ENCODE measurements at places on chromosomes 3 and 15.

DNA sequence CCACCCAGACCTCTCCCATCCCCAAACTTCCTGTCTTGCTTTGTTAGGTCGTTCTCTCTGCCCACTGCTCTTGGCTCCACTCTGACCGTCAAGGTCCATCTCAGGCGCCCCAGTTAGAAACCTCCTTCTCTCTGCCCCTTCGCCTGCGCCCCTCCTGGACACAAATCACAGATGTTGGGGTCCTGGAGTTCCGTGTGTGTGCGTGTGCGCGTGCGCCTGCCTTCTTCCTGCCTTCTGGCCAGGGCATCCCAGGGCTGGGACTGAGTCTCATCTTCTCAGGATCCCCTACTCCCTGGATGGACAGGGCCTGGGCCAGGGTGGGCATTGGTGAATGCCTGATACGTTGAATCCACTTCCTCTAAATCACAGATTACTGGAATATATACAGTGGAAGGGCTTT, 869 bp downstream of the ACSBG1 start:
- DNase-seq, result no peak

DNA sequence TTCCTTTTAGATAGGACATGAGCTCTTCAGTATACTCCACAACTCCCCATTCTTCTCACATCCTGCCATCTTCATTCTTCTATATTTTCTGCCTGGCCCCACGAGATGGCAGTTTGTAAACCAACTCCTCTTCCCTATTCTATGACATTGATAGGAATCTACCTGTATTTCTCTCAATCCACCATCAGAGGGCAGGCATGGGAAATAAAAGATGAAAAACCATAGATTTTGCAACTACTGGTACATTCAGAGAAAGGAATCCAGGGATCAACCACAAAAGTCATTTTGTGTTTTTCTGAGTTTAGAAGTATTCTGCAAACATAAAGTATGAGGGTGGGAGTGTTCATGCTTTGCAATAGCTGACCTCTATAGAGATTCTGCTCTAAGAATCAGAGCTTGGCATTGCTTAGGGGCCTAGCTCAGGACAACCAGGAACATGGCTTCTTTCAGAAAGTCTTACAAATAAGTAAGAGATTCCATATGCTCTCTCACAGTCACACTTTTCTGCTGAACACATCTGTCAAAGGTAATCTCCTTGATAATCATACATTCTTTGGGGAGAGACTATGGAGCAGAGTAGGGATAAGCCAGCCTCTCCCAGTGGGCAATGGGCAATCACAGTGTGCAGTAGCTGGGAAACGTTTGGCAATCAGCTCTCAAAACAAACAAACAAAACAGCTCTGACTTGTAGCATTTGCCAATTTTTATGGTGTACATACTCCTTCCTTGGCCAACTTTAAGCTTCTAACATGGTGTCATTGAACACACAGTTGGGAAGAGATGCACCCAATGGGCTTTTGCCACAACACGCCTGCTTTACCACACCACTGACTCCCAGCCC, 43.1 kb upstream of the SLC25A36 start:
- peak; percentile 58 for DNase-seq

DNA sequence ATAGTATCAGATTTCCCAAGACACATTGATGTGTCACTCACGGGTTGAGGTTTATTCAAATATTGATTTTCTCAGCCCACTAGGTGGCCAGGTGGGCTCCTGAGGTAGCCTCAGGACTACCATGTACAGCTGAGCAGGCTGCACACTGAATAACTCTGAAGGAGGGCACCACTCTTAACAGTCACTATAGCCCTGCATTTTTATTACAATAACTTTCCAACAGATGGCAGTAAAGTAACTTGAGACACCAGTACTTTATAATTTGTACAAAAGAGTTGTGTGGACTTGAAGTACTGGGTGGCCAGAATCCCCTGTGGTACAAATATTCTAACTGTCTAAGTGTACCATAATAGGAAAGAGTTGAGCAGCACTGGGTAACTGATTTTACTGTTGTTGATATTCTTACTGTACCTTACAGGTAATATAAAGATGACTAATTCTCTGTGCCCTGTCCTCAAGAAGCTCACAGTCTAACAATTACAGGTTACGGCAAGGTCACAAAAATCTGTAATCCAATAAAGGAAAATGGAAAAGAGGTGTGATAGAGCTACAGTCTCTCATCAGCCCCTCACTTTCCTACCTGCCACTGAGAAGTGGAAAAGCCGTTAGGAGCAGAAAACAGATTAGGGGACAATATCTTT, 76.0 kb downstream of the ETFA start:
- DNase-seq, result peak; percentile 43

DNA sequence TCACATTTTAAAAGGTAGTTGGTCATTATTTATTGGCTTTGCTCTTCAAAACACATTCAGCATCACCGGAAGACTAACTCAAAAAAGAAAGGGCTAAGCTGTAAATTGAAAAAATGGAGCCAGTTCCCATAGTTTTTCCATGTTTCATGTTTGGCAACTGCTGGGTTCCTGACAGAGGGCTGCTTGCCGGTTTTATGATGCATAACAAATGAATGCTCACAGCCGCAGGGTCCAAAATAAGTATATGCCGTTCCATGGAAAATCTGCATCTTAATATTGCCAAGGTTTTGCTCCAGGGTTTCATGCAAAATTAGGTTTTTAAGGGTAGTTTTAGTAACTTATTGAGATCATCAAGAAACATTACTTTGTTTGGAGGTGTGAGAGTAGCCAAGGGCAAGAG, 15.8 kb downstream of the SLC12A1 start:
- no peak for DNase-seq

DNA sequence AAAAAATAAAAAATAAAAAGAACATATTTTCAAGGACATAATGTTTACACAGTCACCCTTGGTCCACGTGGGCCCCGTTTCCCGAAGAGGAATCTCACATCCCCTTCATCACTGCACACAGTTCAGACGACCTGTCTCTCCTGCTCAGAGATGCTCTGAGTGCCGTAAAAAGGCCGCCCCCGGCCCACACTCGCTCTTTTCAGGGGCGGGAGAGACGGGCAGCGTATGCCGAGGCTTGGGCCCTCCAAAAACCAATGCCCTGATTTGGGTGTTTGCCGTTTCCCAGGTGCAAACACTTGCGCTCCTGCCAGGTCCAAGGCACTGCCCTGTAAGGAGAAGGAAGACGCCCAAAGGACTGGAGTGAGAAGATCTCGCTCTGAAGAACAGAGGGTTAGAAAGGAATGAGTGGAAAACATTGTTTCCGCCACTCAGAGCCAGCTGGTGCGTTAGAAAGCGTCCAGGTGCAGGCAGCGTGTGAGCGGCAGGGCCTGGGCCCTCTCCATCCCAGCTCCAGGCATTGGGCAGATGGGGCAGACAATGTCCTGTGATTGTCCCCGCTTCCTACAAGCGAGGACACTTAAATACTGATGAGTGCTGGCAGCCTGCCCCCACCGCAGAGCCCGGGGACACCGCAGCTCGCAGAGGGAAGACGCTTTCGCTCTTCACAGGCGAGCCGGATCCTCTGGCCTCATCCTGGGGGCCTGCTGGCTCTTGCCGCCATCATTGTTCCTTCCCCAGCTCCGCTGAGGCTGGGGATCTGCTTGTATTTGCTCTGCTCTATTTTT, 53.2 kb downstream of the NIPA2 start:
- no peak for DNase-seq

DNA sequence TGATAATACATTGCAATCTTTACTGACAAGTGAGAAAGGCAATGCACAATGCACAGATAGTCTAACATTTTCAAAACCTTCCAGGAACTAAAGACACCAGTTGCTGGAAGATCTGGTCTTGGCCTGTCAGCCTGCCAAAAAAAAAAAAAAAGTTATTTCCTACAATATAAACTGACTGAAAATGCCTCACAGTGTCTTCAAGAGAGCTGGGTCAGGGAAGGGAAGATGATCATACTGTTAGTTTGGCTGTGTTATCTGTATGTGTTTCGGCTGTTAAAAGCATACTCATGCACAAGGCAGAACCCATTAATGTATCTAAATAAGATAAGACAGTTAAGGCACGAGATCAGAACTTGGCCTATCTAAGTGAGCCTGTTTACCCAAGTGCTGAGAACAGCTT, 673.4 kb downstream of the MECOM start:
- DNase-seq, result no peak

- DNase-seq, result peak; percentile 35
These were observed 44.0 kb downstream of the TM2D3 start for GRCh38 chr15:101608201-101608600.

DNA sequence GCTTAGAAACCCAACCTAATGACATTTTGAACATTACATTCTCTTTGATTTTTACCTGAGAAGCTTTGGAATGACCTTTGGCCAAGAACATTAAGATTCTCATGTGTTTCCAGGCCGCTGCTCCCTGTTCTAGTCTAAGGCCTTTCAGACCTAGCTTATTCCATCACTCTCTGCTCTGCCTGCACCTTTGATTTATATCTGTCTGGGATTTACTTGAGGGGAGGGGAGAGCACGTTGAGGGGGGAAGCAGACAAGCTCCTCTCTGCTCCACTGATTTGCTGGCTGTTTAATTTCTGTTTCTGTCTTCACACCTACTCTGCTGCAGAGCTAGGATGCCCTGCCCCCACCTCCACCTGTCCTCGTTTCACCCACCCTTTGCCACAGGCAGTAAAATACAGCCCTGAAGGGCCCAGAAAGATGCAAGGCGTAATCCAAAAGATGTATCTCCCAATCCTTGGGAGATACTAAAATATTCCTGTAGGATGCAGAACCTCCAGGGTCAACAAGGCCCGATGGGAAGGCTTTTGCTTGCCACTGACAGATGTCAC, 429.8 kb downstream of the EPHB1 start:
- DNase-seq, result no peak

DNA sequence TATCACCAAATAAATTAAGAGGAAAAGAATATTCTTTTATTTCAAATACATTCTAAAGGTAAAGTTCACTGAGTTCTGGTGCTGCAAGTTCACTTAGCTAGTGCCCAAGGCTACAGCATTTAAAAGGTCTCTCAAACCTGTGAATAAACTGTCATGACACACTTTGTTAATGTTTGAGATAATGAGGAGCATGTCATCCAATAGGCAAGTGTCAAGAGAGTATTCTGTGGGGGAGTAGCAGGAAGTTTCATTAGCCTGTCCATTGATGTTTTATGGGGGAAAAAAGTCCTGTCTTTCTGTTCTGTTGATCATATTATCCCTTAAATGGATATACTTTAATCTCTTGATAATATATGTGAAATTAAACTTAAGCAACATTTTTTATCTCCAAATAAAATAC, 4.0 kb downstream of the SPESP1 start:
- DNase-seq, result no peak

- no peak for DNase-seq
These were observed 153.4 kb upstream of the MCTP2 start for GRCh38 chr15:94077938-94078337.

DNA sequence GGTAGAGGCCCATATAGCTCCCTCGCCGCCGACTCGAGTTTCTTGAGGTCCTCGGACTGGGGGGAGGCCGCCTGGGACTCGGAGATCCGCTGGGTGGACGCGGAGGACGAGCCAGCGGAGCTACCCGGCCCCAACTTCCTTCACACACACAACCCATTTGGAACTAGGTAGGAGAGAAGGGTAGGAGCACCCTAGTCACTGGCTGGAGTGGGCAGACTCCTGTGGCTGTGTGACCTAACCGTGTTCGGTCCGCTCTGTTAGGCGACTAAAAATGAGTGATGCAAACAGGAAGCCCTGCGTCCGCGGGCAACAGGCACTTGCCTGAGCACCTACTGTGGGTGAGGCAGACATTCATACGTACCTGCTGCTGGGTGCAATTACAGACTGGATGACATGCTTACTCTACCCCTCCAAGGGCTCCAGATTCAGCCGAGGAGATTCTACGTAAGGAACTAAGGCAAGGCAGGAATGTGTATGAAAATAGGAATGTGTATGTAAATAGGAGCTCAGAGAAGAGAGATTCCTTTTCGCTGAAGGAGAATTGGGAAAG, 4.6 kb upstream of the SIN3A start:
- peak; percentile 71 for DNase-seq

- DNase-seq, result no peak
These were observed 30.0 kb downstream of the AP3B2 start for GRCh38 chr15:82679626-82680199.

- DNase-seq, result peak; percentile 79
These were observed 6.4 kb upstream of the ANKDD1A start for GRCh38 chr15:64905119-64905831.

DNA sequence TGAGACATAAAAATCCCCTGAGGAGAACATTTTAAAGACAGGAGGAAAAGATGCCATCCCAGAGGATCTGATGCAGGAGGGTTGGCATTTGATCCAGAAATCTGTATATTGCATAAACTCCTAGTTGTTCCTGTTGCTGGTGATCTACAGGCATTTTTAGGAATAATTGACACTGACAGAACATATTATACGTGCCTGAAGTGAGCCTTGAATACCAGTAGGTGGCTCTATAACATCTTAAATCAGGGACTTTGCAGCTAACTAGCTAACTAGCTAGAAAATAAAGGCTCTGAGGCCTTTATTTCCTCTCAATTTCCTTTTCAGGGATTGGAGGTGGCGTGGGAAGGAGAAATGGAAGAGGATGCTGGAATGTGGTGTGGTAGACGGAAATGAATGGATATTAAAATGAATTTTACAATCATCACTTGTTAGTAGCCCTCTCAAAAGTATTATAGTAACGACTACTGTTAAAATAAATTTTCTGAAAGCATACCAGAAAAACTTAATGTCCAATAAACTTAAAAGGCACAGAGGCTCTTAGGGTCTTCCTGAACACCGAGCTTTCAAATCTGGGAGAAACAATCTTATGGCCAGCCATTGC, 73.8 kb upstream of the ZBED2 start:
- DNase-seq, result peak; percentile 46

GRCh38 chr15:66237513-66238235, 15.9 kb downstream of the MEGF11 start:
- no peak for DNase-seq

DNA sequence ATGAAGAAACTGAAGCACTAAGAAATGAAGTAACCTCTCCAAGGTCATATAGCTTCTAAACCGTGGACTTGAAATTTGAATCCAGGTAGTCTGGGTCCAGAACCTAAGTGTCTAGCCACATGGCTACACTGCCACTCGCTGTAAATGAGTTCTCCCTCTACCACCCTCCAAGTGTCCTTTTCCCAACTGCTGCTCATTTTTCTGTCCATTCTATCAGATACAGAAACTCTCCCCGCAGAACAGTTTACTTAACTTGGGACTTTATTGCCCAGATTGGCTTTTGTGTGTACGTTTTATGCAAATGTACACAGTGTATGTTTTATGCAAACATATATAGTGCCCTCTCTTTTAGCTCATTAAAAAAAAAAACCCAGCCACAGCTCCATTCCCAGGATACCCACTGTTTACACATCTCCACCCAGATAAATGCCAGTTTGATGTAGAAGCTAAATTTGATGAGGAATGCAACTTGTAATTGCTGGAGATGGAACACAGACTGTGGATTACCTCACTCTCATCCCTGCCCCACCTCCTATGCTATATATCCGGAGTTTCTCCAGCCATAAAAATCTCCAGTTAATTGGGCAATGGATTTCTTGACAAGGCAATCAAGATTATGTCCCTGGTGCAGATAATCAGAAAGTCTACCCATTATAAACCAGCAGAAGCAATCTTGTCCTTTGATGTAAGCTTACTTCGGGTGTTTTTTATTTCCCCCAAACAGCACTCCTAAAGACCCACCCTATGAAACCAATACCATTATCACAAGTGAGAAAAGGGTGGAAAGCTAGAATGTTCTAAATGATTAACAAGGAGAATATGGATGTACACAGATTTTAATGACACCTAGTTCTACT, 42.0 kb downstream of the THBS1 start:
- DNase-seq, result no peak

Measured in RPMI8226 (cell line).